Kidney (tissue), 22 donors: ENCODE measurements at places on chromosomes 6 and 20. TPM values are rescaled to one million over a fixed set of nuclear protein-coding genes. Genes with fewer than 3 reads are reported as not detected.

DNA sequence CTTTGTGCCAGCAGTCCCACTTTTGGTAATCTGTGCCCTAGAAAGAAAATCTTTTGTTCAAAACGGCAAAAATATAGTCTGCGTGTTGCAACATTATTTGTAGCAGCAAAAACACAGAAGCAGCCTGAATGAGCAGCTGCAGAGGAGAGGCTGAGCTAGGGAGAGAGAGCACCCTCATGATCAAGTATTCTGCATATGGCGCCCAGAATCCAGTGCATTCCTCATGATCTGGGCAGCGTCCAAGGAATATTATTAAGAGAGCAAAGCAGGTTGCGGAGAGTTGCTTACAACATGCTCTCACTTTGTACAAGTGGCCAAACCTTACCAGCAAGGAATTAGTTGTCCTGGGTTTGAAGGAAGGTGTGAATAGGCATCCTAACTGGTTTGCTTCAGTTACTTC, 25.9 kb downstream of the KIZ start:
- H3K27ac ChIP-seq = no peak overlapping the region
- H3K27me3 ChIP-seq = no peaks in the 10 kb centered on the region
- no peaks in the 10 kb centered on the region for H3K36me3 ChIP-seq
- no peaks in the 10 kb centered on the region for H3K4me1 ChIP-seq
- H3K4me3 ChIP-seq = no peak overlapping the region

- peak; percentile 89 for DNase-seq
- H3K4me1 ChIP-seq = peaks cover 13% of the 10 kb centered on the region
- no peaks in the 10 kb centered on the region for H3K27me3 ChIP-seq
- peak overlapping the region; percentile 88 for H3K4me3 ChIP-seq
- H3K36me3 ChIP-seq = no peaks in the 10 kb centered on the region
- peak overlapping the region; percentile 89 for H3K27ac ChIP-seq
Observed at GRCh38 chr20:53914781-53915445, 155.5 kb downstream of the BCAS1 start.

The TMEM217 gene
- total RNA-seq = 0.72 TPM

- no peak overlapping the region for H3K4me3 ChIP-seq
- H3K27me3 ChIP-seq = no peaks in the 10 kb centered on the region
- no peaks in the 10 kb centered on the region for H3K36me3 ChIP-seq
- H3K4me1 ChIP-seq = no peaks in the 10 kb centered on the region
- H3K27ac ChIP-seq = no peak overlapping the region
Observed at GRCh38 chr20:34190679-34191090, 50.5 kb upstream of the ASIP start.

The MUCL3 gene
- total RNA-seq = 0.13 TPM

- H3K27me3 ChIP-seq = no peaks in the 10 kb centered on the region
- no peaks in the 10 kb centered on the region for H3K36me3 ChIP-seq
- peak; percentile 43 for DNase-seq
Observed at GRCh38 chr6:43129434-43130194, 41.5 kb upstream of the SRF start.

The MEP1A gene
- total RNA-seq = 0.09 TPM

DNA sequence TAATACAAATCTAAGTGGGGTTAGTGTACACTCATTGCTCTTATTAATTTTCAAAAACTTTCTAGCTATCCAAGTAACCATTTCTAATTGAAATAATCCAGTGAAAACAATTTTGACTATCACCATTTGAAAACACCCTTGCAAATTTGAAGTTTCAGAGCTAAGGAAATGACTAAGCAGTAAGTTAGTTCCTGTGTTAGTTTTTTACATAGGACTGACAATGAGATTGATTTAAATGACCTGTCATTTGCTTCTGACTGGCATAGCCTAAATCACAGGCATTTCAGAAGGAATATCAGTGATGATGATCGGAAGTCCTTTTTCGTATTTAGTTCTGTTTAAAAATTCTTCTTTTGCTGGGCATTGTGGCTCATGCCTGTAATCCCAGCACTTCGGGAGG, 27.0 kb downstream of the STK4 start:
- no peak overlapping the region for H3K4me3 ChIP-seq
- H3K4me1 ChIP-seq = no peaks in the 10 kb centered on the region
- peaks cover 4% of the 10 kb centered on the region for H3K36me3 ChIP-seq
- DNase-seq = no peak

- no peak overlapping the region for H3K27ac ChIP-seq
- H3K27me3 ChIP-seq = no peaks in the 10 kb centered on the region
- H3K36me3 ChIP-seq = no peaks in the 10 kb centered on the region
- no peaks in the 10 kb centered on the region for H3K4me1 ChIP-seq
- H3K4me3 ChIP-seq = no peak overlapping the region
- DNase-seq = no peak
Observed at GRCh38 chr20:13277663-13278295, 56.7 kb downstream of the ISM1 start.

DNA sequence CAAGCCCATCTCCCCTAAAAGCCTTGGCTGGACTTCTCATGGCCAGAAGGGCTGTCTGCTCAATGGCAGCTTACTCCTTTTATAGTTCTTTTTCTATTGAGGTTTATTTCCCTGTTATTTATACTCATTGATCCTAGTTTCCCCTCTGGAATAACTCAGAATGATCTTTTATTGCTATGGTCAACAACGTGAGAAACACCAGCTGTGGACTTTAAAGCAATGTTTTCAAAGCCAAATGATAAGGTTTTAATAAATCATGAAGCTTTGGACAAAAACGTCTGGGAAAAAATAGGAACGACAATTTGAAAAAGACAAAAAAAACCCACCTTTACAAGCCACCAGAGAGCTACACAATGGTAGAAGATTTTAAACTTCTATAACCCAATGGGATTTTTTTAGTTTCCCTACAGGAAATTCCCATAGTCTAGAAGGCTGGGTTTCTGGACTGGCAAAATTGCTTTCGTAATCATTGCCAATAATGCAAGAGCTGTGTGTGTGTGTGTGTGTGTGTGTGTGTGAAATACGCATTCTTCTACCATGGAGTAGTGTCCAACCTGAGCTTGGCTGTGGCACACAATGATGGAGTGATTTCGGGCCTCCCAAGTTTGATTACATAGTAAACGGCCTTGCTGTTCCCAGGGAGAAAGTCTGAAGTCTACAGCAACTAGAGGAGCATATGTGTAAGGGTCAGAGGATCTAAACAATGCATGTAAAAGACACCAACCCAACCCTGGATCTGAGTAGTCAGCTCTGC, 396.0 kb downstream of the SYNE1 start:
- H3K27me3 ChIP-seq = no peaks in the 10 kb centered on the region
- no peak overlapping the region for H3K4me3 ChIP-seq
- no peak overlapping the region for H3K27ac ChIP-seq
- peaks cover 31% of the 10 kb centered on the region for H3K36me3 ChIP-seq

The C6orf52 gene
- 1.5 TPM for total RNA-seq

DNA sequence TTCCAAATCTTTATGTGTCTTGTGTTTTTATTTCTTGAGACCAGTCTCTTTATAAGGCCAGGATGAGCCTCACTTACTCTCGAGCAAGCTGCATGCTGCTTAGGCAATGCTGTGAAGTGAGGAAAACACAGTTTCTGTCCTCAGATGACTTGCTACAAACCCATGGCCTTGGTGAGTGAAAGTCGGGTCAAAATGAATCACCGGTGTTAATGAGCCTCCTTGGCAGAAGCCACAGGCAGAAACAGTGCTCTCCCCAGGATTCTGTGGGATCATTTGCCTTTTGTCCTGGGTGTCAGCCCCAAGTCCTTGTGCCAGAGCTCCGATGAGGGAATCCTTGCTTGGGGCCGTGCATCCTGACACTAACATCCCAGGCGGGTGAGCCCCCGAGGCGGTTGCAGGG, 482.5 kb downstream of the QKI start:
- no peaks in the 10 kb centered on the region for H3K36me3 ChIP-seq
- no peak overlapping the region for H3K4me3 ChIP-seq
- no peaks in the 10 kb centered on the region for H3K4me1 ChIP-seq
- H3K27ac ChIP-seq = no peak overlapping the region
- DNase-seq = no peak
- no peaks in the 10 kb centered on the region for H3K27me3 ChIP-seq

DNA sequence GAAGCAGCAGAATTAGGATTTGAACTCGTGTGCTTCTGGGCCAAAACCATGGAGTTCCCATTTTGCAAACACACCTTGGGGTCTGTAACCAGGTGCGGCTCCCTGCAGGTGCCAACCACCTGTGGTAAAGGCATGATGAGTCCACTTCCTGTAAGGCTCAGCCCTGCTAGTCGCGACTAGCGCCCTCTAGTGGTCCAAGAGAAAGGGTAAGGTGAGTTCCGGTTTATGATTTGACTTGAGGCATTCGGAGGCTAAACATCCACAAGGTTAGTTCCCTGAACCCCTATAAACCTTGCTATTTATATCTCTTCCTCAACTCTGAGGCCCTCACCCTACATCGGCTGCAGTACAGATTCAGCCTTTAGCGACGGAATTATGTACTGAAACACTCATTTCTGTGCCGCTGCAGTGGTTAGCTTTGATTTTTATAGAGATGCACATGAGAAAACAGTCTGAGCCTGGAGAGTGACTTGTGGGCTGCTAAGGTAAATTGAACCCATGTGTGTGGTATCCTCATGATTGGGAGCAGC, 173.4 kb downstream of the PLCB1 start:
- peak; percentile 62 for DNase-seq
- no peak overlapping the region for H3K4me3 ChIP-seq
- no peak overlapping the region for H3K27ac ChIP-seq
- no peaks in the 10 kb centered on the region for H3K4me1 ChIP-seq

GRCh38 chr6:143958839-143959399, 49.1 kb downstream of the PLAGL1 start:
- no peaks in the 10 kb centered on the region for H3K36me3 ChIP-seq
- peak; percentile 40 for DNase-seq
- H3K4me1 ChIP-seq = no peaks in the 10 kb centered on the region
- no peaks in the 10 kb centered on the region for H3K27me3 ChIP-seq
- H3K27ac ChIP-seq = no peak overlapping the region
- H3K4me3 ChIP-seq = no peak overlapping the region

DNA sequence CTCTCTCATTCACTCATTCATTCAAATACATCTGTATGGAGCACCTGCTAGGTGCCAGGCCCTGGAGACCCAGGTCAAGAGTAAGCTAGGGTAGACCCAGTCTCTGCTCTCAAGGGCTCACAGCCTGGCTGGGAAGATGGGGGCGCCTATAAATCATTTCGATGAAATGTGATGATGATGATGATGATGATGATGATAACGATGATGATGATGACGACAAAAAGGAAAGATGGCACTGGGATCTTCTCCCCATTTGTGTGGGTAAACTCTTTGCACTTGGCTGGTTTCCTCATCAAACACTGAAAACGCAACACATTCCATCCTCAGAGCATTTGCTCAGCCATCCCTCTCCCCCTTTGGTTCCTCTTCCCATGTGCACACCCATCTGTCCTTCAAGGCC, 188.0 kb upstream of the CDYL start:
- H3K27me3 ChIP-seq = no peaks in the 10 kb centered on the region
- H3K4me3 ChIP-seq = no peak overlapping the region
- no peak overlapping the region for H3K27ac ChIP-seq
- H3K36me3 ChIP-seq = no peaks in the 10 kb centered on the region
- DNase-seq = no peak

- H3K27ac ChIP-seq = no peak overlapping the region
- H3K27me3 ChIP-seq = no peaks in the 10 kb centered on the region
- H3K4me3 ChIP-seq = no peak overlapping the region
- H3K4me1 ChIP-seq = no peaks in the 10 kb centered on the region
- no peaks in the 10 kb centered on the region for H3K36me3 ChIP-seq
- no peak for DNase-seq
Observed at GRCh38 chr6:20985821-20986220, 451.6 kb downstream of the CDKAL1 start.

- no peaks in the 10 kb centered on the region for H3K27me3 ChIP-seq
- H3K4me3 ChIP-seq = no peak overlapping the region
- H3K36me3 ChIP-seq = no peaks in the 10 kb centered on the region
- DNase-seq = no peak
Observed at GRCh38 chr6:20933057-20933788, 399.0 kb downstream of the CDKAL1 start.

DNA sequence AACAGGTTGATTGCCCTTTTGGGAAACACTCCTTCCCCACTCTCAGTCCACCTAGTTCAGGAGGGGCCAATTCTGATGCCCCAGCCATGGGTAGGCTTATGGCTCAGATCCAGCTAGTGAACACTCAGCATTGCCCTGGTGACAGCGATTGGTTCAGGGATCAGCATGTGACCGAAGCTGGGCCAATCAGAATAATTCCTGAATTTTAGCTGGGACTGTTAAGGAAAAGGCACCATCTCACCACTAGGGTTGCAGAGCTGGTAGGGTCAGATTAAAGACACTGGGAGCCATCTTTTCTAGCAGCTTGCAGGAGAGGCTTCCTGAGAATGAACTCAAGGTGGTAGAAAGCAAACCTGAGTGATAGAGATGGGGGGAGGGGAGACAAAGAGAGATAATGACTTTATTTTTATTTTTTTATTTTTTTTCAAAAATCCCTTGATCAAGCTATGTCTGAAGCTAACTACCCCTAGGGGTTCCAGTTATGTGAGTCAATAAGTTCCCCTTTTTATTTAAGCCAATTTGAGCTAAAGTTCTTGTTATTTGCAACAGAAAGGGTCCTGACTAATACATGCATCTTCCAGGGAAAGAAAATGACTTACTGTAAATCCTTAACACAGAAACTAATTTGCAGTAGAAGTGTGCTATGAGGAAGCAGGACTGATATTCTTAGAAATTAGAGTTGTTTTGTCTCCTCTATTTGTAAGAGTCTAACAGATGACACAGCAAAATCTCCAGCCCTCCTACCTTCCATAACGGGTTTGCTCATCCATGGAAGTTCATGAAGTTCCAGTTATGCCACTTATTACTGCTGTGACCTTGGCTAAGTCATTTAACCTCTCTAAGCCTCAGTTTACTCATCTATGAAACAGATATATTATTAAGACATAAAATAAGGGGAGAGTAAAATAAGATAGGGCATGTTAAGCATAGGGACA, 44.7 kb downstream of the EYA2 start:
- H3K4me1 ChIP-seq = no peaks in the 10 kb centered on the region
- no peaks in the 10 kb centered on the region for H3K27me3 ChIP-seq
- no peak for DNase-seq
- no peak overlapping the region for H3K27ac ChIP-seq

The PACRG gene
- total RNA-seq = 7.4 TPM

DNA sequence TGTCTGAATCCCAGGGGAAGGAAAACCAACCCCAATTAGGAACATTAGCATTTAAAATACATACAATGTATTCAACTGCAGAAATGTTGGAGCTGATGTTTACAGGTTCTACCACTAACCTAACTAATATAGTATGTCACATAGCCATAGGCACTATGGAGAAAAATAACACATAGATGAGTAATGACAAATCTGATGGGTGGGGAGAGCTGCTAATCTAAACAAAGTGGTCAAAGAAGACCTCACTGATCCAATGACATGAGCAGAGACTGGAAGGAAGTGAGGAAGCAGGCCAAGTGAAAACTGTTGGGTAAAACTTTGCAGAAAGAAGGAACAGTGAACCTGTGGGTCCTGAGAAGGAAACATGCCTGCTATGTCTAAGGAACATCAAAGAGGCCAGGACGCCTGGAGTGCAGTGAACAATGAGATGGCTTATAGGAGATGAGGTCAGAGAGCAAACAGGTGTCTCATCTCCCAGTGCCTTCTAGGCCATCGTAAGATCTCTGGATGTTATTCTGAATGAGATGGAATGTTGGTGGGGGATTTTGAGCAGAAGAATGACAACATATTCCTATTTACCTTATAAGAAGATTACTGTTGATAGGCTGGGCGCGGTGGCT, 135.7 kb downstream of the ALDH8A1 start:
- no peak overlapping the region for H3K27ac ChIP-seq
- DNase-seq = no peak
- no peaks in the 10 kb centered on the region for H3K36me3 ChIP-seq
- H3K4me1 ChIP-seq = peaks cover 7% of the 10 kb centered on the region
- H3K4me3 ChIP-seq = no peak overlapping the region
